ENCODE measurements at places on chromosomes 16 and 17.

DNA sequence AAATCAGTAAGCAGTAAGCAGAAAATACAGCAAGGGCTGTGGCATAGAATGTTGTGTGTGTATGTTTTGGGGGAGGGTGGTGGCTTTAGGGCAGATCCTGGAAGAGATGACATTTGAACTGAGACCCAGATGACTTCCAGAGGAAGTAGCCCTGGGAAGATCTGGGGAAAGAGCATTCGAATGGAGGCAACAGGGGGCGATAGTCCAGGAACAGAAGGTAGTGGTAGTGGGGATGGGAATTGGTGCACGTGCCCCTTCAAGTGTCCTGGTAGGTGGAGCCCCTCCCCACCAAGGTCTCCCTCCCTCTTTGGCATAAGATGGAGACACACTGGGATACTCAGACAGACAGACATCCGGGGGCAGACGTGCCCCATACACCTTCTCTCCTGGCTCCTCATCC lies 14.1 kb downstream of the ARHGEF15 start:
- no peak for DNase-seq

- no peak for DNase-seq
Observed at GRCh38 chr16:12930881-12931280, 29.5 kb downstream of the SHISA9 start.

DNA sequence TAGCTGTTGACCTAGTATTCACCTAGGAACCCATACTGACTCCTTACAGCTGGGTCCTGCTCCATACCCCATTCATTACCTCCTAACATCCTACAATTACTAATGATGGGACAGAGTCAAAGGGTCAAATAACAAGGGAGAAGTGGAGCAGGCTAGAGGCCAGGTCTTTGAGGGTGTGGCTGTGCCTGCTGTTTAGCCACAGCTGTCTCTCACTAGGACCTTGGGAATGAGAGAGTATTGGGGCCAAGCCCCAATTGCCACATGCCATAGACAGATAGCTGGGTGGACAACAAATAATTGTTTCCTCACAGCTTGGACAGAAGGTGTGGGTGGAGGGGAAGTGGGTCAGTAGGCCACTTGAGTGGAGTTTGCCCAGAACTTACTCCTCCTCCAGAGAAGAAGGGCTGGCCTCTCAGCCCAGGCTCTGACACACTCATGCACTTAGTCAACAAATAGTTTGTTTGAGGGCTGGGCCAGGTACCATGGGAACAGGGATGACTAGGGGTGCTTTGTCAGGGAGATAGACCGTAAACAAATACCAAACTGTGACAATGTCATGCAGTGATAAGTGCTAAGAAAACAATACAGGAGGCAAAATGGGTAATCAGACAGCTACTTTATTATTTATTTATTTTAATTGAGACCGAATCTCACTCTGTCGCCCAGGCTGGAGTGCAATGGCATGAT lies 10.2 kb upstream of the CENPT start:
- peak; percentile 79 for DNase-seq

DNA sequence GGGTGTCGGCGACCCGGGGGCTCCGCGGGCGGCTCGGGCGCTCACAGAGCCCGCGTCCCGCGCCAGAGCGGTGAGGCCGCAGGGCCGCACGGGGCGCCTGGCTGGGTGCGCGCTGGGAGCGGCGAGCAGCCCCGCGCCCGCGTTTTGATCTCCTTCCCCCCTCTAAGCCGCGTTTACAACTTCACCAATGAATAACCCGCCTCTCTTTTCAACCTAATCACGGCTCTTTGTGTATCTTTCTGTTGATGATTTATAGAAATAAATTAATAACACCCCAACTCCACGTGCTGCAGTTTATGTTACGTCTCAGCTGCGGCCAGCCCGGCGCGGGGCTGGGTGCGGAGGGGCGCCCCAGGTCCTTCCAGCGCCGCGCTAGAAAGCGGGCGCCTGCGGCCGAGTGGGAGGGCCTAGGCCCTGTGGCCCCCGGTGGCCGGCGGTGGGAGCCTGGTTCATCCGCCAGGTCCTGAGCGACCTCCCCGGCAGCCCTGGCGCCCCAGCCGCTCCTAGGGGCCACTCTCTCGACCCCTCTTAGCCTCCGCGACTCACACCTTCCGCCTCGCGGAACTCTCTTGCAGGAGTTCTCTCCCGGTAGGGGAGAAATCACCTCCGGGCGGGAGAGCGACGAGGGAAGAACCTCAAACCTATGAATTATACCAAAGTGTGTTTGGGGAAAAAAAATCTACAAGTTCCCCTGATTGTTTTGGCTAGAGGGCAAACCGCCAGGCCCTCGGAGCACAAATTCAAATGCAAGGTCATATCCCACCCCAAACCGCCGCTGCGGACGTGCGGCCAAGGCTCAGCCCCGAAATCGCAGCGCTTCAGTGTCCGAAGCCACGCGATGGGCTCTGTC lies 1.9 kb downstream of the HNF1B start:
- DNase-seq: no peak

DNA sequence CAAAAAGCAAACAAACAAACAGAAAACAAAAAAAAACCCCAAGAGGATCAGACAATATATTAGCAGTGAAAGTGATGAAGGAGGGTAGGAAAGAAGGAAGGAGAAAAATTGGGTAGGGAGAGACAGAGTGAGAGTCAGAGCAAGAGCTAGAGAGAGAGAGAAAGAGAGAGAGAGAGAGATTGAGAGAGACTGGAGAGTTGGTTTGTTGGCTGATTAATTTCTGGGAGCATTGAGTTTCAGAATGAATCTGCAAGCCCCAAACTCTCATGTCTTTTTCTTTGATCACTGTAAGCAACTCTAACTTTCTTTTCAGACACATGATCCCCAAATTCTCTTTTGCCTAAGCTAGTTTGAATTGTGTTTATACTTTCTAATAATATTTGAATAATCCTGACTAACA lies 388.1 kb downstream of the SHISA9 start:
- DNase-seq: no peak

- DNase-seq: no peak
Observed at GRCh38 chr16:51228097-51228659, 77.1 kb upstream of the SALL1 start.

DNA sequence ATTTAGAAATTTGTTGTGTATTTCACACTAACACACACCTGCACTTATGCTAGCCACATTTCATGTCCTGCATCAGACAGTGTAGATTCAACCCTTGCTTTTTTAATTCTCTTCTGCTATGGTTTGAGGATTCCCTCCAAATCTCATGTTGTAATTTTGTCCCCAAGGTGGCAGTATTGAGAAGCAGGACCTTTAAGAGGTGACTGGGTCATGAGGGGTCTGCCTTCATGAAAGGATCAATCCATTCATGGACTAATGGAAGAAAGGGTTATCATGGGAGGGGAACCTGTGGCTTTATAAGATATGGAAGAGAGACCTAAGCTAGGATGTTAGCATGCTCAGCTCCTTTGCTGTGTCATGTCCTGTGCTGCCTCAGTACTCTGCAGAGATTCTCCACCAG lies 1032.2 kb downstream of the CDH11 start:
- no peak for DNase-seq

DNA sequence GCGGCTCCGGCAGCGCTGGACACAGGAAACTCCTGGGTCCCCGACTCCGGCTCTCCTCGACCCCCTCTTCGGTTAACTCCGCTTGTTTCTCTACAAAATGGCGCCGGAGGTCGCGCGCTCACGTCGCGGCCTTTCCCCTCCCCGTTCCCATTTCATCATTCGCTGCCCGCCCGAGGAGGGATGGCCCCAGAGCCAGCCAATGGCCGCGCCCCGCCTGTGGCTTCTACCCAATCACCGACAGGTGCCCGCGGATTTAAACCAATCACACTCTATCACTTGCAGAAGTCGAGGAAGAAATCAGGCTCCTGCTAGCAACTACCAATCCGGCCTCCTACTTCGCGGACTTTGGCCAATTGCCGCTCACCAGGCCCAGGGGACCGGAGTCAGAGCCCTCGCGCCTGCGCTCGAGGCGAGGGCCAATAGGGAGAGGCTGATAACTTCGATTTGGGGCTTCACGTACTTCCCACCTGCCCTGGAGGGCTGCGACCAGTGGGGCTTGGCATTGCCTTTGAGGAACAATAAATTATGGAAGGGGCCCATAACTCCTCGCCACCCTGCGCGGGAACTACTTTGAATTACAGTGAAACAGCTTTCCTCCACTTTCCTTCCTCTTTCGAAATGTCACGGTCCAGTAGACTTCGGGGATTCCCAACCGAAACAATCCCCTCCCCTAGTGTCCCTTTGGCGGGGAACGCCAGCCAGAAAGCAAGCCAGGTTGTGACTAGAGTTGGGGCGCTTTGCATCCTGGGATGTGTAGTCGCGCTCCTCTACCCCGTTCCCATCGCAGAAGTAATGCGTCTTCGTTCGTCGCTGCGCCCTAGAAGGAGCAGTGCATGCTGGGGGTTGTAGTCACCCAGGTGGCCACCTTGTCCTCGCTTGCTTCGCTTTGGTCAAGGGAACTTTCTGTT lies at the start of gene CNOT1:
TSS of gene CNOT1 (minus strand) at position 94 of the 908 bp plus-strand sequence. CDS start 30,489 bp downstream, outside the sequence.
- DNase-seq: peak; percentile 99

- no peak for DNase-seq
Observed at GRCh38 chr17:6560496-6560895, 4.1 kb upstream of the PITPNM3 start.

GRCh38 chr17:57902117-57902799 lies 52.4 kb upstream of the MRPS23 start:
- no peak for DNase-seq

DNA sequence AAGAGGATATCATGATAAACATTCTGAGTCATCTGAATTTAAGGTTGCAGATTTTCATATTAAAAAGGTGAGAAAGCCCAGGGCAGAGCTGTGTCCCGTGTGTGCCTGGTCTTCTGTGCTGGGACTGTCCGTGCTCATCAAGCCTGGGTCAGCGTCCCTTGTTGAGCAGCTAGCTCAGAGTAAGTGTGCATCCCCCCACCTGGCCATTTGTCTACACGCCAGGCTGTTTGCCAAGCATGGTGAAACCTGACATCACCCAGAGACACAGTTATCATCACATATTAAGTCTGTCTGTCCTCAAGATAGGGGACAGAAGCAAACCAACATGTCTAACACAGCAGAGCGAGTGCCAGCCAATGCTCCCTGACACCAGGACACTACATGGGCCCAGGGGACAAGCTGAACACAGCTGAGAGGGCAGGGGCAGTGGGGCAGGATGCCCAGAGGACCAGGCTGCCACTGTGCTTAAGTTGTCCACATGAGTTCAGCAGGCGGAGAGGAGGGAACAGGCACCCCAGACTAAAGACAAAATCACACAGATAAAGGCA lies 57.9 kb upstream of the CNEP1R1 start:
- DNase-seq: no peak

DNA sequence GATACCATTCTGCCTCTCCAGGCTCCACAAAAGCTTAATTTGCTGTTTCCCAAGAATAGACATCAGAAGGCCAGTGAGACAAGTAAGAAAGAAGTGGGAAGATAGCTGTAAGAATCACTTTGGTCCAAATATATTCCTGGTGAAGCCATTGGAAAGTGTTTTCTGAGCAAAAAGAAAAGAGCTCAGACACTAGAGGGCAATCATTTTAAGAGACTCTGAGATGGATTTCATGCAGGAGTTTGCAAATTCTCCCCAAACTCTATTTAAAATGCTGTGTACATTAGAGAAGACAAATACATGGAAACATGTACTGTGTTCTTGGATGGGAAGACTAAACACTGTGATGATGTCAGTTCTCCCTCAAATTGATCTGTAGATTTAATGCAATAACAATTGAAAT lies 8.0 kb upstream of the SLC6A2 start:
- DNase-seq: no peak

DNA sequence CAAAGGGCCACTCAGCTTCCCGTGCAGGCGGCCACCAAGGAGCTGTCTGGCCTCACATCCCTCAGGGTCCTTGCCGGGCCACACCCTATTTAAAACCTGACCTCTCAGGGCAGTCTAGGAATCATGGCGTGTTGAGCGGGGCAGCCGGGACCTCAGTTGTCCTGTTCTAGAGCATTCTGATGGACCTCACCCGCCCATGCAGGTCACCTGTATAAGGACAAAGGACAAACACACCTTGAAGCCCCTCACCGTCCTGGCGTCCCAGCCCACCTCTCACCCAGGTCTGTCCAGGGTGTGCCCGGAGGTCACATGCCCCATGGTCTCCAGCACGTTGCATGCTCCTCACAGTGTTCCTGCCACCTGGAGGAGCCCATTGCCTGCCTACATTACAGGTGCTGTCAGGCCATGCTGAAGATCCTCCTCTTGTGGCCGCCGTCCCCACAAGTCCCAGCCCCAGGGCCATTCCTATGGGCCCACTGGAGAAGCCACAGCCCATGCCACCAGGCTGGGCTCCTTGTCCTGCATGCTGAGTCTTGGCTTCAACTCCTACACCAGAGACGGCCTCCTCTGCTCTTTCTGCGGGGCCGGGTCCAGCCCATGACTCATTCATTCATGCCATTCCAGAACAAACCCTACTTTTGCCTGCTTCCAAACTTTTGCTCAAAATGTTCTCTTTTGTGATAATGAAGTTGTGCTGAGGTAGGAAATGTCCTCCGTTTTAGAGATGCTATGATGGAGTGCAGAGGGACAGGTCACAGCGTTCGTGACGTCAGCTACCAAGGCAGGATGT lies 46.3 kb downstream of the PEMT start:
- peak; percentile 19 for DNase-seq

- DNase-seq: no peak
Observed at GRCh38 chr17:65254166-65254565, 117.0 kb downstream of the RGS9 start.

Data from non-pigmented ciliary epithelial cell (primary cell).